Esophagus mucosa (tissue), 1 donor: ENCODE measurements at places on chromosomes 7 and 10. TPM values are rescaled to one million over a fixed set of nuclear protein-coding genes. Genes with fewer than 3 reads are reported as not detected.

Gene SLC18A3
- total RNA-seq = not detected

Gene LIPK
- total RNA-seq = 3.3 TPM

Gene IFIT1B
- not detected for total RNA-seq

Gene FAM25G
- total RNA-seq = 3.4 TPM

Gene SPDYE5
- not detected for total RNA-seq

Gene CTAGE8
- total RNA-seq = 1.8 TPM

Gene ASL
- 29.7 TPM for total RNA-seq

Gene FAM241B
- 2.9 TPM for total RNA-seq

Gene COBL
- total RNA-seq = 10.4 TPM

Gene LGI1
- total RNA-seq = not detected

Gene ARHGEF5
- total RNA-seq = 47.0 TPM

Gene PTF1A
- total RNA-seq = not detected

Gene ADARB2
- 0.20 TPM for total RNA-seq

Gene OGDHL
- 0.52 TPM for total RNA-seq

Gene ASIC3
- total RNA-seq = 0.52 TPM

Gene FGFBP3
- 0.56 TPM for total RNA-seq

Gene CLDN4
- 149 TPM for total RNA-seq

Gene GIMAP7
- 2.7 TPM for total RNA-seq

Gene ALDH18A1
- total RNA-seq = 42.6 TPM

Gene ZNF12
- total RNA-seq = 13.1 TPM

Gene NPY
- total RNA-seq = not detected

Gene STAM
- 15.9 TPM for total RNA-seq

Gene VIPR2
- total RNA-seq = 0.04 TPM

Gene PRR15
- 0.92 TPM for total RNA-seq

Gene WNT16
- 0.12 TPM for total RNA-seq

Gene PDE6C
- total RNA-seq = not detected

Gene SPOCK2
- 1.5 TPM for total RNA-seq

Gene TUBB8
- not detected for total RNA-seq

Gene SCIN
- 1.1 TPM for total RNA-seq

Gene GRM3
- total RNA-seq = not detected

Gene OR2A42
- not detected for total RNA-seq

Gene CYP2E1
- total RNA-seq = 10.6 TPM

Gene RRP12
- 25.8 TPM for total RNA-seq

Gene PRKCQ
- total RNA-seq = 0.64 TPM

Gene AKR1C2
- 115 TPM for total RNA-seq

Gene EPO
- total RNA-seq = not detected

Gene HEPACAM2
- total RNA-seq = not detected

Gene ZNF518A
- 11.6 TPM for total RNA-seq

Gene PNPLA8
- total RNA-seq = 19.7 TPM

Gene PCGF5
- total RNA-seq = 18.1 TPM

Gene PCLO
- total RNA-seq = 4.4 TPM

Gene PTPRZ1
- 56.2 TPM for total RNA-seq

Gene LRRN3
- total RNA-seq = not detected

Gene CRHR2
- not detected for total RNA-seq

Gene SH3PXD2A
- 34.0 TPM for total RNA-seq

Gene CHAT
- not detected for total RNA-seq

Gene NUDT13
- 1.0 TPM for total RNA-seq

Gene BLOC1S2
- total RNA-seq = 57.9 TPM

Gene GALNT17
- 0.36 TPM for total RNA-seq

Gene CHN2
- 1.6 TPM for total RNA-seq

Gene PALD1
- total RNA-seq = 4.6 TPM

Gene AHR
- 34.3 TPM for total RNA-seq

Gene DDC
- not detected for total RNA-seq

Gene NODAL
- total RNA-seq = 0.48 TPM
